Trophoblast cell (in vitro differentiated cells and primary cell): ENCODE measurements at places on chromosomes 1 and 21.
A peak's percentile ranks its signal among the peaks of the same experiment; 100 is the strongest.

- peak; percentile 33 for DNase-seq
Observed at GRCh38 chr21:27476696-27477095, 509.8 kb upstream of the ADAMTS5 start.

GRCh38 chr1:232472485-232473041, 157.4 kb downstream of the SIPA1L2 start:
- peak; percentile 69 for DNase-seq

DNA sequence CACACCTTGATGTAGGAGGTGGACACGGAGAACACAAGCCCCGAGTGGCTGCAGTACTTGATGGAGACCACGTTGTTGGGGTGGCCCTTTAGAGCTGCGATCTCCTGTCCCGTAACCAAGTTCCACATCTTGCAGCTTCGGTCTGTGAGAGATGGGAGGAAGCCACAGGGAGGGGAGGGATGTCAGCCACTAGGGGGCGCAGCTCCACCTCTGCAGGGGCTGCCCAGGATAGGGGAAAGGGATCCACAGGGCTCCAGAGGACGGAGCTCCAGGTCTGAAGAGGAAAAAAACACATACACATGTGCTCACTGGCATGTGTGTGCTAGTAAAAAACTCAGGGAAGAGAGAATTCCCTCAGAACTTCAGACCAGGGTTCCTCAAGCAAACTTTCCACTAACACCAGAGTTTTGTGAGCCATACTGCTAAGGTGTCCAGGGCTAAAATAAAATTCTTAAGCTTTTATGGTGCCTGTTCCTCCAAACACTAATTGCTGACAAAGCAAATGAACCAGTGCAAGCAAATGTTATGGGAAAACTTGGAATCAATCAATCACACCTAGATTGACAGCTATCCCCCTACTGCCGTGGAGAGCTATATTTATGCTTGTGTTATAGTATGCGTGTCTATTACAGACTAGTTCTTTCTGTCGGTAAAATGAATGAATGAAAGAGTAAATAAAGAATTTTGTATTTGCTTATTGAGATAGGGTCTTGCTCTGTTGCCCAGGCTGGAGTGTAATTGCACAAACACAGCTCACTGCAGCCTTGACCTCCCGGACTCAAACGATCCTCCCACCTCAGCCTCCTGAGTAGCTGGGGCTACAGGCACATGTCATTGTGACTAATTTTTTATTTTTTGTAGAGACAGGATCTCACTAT, 43.7 kb downstream of the KIF21B start:
- peak; percentile 61 for DNase-seq

DNA sequence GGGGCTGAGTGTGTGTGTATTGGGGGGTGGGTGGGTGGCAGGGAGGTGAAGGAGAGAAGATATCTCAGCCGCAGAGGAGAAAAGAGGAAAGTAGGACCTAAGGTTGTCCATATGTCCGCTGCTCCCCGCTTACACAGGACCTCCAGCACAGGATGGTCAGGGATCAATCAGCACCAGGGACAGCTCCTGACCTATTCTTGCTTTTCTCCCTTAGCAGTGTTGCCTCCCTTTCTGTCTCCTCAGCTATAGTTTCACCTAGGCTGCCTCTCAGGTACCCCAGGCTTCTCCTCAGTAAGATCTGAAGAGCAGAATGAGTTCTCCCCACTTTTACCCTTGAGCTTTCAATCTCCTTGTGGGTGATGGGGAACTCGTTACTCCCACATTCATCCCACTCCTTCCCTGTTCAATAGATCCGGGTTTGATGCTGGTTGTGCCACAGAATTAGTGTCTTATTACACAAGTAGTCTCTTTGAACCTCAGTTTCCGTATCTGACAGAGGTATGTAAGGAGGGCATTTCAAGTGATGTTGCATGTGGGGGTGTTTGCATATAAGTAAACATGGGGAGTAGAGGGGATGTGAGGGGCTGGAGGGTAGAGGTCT, 1.4 kb upstream of the DPH2 start:
- DNase-seq = peak; percentile 60

DNA sequence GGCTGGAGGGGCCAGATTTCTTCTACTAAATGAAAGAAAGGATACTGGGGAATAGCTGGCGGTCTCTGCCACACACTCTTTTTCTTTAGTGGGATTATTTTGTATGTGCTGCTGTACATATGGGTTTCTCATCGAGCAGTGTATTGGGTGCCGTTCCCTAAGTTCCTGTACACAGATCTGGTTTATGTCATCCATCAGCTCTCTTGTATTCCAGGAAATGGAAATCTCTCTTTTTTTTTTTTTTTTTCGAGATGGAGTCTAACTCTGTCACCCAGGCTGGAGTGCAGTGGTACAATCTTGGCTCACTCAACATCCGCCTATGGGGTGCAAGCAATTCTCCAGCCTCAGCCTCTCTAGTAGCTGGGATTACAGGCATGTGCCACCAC, 27.0 kb upstream of the NID1 start:
- no peak for DNase-seq

DNA sequence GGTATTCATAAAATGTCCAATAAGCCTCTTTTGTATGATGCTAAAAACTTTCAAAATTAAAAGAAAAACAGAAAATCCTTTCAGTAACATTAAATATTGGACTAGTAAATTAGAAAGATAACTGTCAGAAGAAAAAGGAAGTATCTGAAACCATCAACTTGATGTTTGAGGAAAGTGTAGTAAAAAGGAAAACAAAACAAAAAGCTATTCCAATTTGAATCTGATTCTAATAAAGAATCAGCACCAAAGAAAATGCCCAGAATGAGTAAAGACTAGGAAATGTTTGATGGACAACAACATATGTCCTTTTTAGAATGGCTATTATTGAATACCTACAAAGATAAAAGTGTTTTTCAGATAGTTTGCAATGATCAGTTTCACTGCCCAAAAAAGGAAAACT, 79.9 kb upstream of the RBM34 start:
- no peak for DNase-seq

DNA sequence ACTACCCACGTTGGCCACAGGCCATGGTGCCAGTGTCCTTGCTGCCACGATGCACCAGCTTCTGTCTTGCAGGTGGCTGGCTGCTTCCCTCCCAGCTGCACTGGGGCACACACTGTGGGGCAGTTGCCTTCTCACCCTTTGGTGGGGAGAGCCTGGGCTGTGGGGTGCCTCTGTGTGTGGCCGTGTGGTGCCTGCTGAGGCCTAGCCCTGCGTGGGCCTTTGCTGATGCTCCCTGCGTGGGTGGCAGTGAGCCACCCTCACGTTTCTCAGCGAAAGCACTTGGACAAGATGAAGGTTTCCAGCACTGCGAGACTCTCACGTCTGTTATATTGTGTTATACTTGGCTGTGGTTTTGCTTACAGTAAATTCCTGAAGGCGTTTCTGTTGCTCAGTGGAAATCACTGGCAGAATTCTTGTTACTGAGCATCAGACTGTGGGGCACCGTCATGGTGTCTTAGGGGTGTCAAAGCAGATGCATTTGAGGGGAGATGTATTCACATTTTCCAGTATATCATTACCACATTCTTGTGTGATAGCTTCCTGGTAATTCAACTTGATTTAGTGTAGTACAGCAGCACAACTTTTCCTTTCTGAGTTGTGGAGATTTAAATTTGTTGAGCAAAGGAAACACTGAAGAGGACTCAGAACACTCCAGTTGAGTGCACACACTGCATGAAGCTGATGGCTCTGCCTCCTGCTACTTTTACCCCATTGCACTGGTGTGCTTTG, 124.7 kb downstream of the PCBP3 start:
- no peak for DNase-seq

- no peak for DNase-seq
Observed at GRCh38 chr1:173248247-173248940, 41.3 kb upstream of the TNFSF4 start.

DNA sequence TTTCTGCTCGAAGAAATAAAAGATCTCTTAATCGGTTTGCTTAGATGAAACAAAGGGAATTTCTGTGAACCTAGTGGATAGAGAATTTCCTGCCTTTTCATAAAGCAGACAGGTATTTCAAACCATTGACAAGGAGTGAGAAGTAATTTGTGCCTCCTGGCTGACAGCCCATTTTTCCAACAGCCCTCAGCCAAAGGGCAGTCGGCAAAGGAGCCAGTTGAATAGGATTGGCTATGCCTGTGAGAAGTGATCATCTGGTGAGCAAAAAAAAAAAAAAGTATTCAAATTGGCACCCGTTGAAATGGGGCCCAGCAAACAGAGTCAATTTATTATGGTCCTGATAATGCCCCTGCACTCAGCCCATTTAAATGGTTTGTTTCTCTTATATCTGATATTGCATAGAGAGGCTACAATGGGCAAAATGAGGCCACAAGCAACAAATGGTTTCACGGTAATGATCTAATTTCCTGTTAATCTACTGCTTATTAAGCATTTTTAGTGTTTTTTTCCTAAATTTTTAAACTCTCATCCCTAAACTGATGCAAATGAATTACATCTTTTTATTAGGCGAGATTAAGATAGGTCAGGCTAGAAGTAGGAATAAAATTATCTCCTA, 477.5 kb downstream of the NUF2 start:
- no peak for DNase-seq

DNA sequence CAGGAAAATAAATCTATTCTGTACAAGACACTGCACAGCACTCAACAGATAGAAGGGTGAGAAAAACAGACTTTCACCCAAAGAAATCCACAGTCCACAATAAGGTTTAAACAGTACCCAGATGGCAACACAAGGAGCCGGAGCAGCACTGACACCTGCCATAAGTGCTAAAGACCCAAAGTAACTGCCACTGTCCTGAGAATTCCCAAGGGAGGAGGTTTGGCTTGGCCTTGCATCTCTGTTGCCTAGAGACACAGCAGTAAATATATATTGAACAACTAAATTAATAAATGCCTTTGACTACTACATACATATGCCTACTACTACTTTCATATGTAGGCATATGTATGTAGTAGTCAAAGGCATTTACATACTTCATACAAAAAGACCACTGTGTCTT, 68.0 kb downstream of the VAV3 start:
- no peak for DNase-seq

GRCh38 chr1:1302006-1302430, 5.7 kb downstream of the ACAP3 start:
- no peak for DNase-seq

DNA sequence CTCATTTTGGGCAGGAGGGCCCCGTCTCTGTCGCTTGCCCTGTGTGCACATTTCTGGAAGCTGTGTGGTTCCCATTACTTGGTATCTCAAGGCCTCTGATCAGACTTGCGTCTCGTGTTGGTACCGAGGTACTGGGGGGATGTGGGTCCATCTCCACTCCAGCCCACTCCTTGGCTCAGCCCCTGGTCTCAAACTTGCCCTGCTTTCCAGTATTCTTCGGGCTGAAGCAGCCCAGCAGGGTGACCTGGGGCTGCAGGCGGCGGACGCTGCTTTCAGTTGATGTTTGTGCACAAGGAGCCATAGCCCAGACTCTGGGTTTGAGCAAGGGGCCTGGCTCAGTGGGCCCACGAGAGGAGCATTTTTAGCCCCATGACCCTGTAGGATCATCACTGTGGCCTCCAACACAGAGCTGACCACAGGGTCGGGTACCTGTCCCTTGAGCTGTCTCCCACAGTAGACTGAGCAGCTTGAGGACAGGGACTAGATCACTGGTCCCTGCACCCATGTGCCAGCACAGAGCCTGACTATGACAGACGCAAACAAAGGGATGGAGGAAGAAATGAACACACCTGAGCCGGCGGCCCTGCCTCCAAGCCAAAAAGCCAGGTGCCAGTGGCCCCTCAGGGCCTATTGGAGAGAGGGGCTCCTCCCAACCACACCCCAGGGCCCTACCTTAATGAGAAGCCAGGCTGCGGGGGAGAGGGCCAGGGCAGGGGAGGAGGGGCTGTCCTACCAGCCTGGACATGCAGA, 46.8 kb downstream of the CHD5 start:
- no peak for DNase-seq

- DNase-seq = no peak
Observed at GRCh38 chr1:35544976-35545375, 12.2 kb downstream of the KIAA0319L start.

DNA sequence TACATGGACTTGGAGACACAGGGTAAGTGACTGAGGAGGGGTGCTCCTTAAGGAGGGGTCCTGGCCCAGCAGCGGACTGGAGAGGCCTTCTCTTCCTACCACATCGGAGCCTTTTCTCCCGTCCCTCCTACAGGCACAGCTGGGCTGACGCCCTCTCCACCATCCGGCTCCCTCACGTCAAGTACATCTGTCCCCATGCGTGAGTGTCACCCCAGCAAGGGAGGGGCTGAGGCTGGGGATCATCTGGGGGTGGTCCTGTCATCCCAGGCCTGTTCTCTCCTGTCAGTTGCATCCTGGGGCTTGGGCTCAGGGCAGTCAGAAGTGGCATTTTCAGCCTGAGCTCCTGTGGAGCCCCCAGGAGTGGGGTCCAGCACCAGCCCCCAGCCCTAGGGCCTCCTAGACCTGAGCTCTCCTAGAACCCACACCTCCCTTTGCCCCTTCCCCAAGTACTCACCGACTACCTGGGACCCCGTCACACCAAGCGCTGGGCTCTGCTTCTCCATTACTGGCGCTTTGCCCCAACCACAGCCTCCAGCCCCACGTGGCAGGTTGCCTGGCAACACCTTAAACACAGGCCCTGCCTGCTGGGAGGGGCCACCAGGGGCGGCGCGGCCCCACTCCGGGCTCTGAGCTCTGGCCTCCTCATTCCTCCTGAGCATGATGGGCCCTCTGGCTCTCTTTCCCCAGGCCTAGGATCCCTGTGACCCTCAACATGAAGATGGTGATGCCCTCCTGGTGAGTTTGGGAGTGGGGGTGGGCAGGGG, 2.3 kb downstream of the LYPLA2 start:
- peak; percentile 66 for DNase-seq

- no peak for DNase-seq
Observed at GRCh38 chr1:226485192-226485591, 63.4 kb upstream of the STUM start.

- DNase-seq = no peak
Observed at GRCh38 chr1:10851024-10852013, 54.9 kb upstream of the CASZ1 start.

DNA sequence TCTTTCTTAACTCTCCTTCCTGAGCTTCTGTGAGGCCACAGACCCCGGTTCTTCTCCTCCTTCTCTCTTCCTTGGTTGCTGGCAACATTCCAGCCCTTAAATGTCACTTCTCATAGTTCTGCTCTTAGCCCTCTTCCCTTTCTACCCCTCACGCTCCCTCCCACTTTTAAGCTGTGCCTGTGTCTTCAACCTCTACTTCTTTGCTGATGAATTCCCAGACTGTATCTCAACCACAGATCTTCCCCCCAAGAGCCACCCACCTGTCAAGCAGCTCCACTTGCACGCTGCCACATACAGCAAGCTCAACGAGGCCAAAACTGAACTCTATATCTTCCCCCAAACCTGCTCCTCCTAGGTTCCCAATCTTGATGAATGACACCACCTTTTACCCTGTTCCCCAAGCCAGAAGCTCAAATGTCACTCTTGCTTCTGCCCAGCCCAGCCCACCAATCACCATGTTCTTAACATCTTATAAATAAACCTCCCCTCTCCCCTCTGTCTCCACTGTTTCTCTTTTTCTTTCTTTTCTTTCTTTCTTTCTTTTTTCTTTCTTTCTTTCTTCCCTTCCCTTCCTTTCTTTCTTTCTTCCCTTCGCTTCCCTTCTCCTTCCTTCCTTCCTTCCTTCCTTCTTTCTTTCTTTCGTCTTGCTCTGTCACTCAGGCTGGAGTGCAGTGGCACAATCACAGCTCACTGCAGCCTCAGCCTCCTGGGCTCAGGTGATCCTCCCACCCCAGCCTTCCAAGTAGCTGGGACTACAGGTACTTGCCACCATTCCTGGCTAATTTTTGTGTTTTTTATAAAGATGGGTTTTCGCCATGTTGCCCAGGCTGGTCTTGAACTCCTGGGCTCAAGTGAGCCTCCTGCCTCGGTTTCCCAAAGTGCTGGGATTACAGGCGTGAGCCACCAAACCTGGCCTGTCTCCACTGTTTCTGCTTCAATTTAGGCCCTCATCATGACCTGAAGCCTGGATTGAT, 19.8 kb upstream of the PTP4A2 start:
- no peak for DNase-seq

- no peak for DNase-seq
Observed at GRCh38 chr1:111253876-111254275, 26.4 kb downstream of the CHI3L2 start.
